Pons (tissue), 1 donor: ENCODE measurements at places on chromosomes 1 and 21.

DNA sequence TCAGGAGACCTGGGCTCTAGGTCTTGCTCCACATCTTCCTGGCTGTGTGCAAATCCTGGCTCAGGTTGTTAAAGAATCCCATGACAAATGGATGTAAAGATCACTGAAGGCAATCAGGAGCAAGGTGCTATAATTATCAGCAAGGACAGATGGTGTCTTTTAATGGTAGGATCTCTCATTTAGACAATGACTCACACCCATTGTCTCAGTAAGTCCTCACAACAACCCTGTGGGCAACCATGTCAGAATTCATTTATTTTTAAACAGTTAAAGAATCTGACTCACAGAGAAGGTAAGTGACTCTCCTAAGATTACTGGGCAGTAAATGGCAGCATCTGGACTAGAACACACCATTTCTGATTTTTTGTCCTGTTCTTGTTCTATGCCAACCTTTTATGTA, 32.8 kb downstream of the RNASEL start:
- no peak for DNase-seq

DNA sequence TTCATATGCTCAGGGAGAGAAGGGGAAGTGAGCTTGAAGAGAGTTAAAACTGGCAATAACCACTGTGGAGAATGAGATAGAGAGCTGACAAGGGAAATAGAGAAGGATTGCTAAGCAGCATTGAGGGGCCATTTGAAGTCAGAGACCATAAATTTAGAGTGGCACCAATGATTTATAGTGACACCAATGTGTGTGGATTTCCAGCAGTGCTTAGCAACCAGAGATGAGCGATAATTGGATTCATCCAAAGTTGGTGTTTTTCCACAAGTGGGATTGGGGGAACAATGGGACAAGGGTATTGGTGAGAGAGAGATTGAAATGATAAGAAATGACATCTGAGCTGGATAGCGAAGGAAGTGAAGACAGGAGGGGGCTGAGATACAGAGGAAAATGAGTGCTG, 114.1 kb downstream of the C1orf94 start:
- DNase-seq, result no peak

DNA sequence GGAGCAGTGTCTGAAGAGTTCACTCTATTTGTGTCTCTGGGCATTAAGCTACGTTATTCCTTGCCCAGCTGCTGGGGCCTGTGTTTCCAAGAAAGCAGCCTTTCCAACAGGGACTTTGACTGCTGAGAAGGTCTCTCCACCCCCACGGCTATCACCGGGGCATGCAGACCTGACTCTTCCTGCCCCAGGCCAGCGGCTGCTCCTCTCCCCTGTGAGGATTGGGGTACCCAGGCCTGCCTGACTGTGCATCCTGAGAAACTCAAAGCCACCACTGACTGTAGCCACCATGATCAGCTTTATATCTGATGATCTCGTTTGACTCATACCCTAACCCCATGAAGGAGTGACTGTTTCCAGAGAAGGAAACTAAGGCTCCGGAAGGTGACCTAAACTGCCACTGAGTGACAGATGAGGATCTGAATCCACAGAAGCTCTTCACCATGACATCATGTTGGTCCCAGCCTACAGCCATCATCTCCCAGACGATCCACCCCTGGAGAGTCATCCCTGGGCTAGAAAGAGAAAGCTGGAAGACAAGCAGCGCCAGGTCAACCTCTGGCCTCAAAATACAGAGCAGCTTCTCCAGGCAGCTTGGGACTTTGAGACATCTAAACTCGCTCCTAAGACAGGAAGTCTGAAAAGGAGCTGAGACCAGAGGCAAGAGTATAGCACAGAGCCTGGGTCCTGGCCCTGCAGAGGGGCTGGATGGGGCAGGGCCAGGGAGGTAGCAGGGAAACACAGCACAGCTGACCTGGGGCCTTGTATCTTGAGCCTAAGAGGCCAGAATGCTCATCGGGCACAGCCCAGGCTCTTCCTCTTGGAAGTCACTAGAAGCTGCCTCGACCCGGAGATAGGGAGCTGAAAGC, 244.0 kb upstream of the VAMP3 start:
- DNase-seq, result no peak

DNA sequence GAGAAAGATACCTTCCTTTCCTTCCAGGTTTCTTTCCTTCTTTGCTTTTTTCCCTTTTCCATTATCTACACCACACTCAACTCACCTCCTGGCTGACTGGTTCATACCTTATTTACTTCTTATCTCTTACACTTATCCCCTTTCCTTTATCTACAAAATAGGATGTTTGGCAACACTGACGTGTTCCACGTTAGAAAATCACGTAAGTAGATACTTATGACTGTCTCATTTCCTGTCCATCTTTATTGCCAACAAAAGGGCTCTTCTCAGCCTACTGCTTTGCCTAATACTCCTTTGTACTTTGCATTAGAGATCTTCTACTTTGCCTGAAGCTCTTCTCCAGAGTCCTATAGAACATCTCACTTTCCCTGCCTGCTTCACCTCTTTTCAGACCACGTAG, 25.1 kb downstream of the SYNJ1 start:
- DNase-seq, result no peak

DNA sequence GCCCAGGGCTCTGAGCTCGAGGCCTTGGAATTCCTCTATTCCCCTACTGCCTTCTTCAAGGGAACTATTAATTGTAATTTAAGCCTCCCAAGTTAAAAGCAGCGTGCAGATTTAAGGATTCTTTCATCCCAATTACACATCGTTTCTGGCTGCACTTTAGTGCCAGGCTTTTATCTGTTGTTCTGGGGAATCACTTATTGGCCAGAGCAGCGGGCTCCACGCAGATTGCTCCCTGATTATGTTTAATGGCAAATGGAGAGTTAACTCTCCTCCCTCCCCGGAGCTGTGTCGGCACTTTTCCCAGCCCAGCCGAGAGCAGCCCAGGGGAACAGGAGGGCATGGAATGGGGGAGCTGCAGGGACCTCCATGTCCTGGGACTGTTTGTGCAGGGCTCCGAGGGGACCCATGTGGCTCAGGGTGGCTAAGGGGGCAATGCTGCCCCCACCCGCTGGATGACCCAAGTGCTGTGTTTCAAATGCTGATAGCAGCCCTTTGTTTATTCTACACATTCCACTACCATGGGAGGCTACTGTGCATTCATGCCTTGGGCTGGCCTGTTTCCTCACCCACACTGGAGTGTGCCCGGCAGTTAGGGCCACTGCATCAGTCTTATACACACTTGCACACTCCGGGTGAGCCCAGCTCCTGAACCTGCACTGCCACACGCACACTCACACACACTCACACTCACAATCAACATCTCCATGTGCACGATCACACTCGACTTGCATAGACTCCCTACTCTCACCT, 93.3 kb upstream of the POU3F1 start:
- DNase-seq, result no peak

GRCh38 chr1:7591565-7591964, 179.5 kb upstream of the VAMP3 start:
- no peak for DNase-seq
